ENCODE measurements at places on chromosomes 2 and 18.

DNA sequence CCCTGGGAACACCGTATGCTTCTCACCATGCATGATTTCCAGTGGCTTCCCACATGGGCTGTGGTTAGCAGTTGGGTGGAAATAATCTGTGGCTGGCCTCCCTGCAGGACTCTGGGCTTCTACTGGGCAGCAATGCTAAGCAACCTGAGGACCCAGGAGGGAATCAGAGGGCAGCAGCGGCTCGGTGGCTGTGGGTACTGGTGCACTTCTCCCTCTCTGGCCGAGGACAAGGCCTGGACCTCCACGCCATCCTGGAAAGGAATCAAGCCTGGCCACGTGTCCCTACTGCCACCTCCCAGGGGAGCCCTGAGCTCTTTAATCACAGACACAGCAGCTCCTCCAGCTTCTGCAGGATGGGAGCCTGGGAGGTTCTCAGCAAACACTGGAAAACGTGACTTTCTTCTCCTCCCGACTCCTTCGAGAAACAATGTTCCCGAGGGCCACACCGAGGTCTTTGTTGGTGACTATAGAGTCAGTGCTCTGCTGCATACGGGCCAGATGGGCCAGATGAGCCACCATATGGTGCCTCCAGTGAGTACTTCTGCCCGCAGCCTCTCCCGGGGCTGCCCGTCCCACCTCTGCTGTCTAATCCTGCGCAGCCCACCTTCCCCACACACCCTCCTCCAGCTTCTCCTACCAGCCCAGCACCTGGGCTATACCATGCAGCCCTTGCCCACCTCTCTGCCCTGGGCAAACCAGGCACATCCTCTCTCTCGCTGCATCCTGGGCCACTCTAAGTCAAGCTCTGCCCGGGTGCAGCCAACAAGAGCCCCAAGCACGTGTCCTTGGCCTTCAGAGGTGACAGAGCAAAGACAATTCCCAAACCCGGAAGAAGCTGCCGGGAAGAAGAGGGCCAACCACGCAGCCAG is 42.8 kb upstream of the OTOS start:
- DNase-seq, result no peak

- DNase-seq, result no peak
Measured at GRCh38 chr2:232901736-232902578, 31.9 kb downstream of the SNORC start.

DNA sequence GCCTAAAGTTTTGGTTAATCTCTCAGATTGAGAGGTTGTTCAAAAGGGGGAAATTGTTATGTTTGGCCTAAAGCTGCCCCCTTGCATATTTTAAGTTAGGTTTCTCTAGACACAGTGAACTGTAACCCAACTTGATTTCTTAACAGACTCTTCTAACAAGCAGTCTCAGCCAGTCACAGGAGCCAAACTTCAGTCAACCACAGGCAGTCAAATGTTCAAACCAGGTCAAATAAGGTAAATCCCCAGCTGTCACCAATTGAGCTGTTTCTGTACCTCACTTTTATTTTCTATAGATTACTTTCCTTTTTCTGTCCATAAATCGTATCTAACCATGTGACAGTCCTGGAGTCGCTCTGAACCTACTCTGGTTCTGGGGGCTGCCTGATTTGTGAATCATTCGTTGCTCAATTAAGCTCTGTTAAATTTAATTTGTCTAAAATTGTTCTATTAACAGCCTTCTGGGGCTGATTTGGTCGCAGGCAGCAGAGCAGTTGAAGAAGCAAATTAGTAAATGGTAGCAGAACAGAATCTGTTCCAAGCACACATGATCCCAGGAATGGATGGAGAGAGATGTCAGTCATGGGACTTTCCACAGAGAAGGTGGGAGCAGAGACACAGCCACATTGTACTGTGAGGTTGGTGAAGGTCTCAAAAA is 16.4 kb upstream of the NFU1 start:
- DNase-seq, result no peak

GRCh38 chr2:146412625-146413024 is 1432.2 kb upstream of the ACVR2A start:
- DNase-seq, result no peak

DNA sequence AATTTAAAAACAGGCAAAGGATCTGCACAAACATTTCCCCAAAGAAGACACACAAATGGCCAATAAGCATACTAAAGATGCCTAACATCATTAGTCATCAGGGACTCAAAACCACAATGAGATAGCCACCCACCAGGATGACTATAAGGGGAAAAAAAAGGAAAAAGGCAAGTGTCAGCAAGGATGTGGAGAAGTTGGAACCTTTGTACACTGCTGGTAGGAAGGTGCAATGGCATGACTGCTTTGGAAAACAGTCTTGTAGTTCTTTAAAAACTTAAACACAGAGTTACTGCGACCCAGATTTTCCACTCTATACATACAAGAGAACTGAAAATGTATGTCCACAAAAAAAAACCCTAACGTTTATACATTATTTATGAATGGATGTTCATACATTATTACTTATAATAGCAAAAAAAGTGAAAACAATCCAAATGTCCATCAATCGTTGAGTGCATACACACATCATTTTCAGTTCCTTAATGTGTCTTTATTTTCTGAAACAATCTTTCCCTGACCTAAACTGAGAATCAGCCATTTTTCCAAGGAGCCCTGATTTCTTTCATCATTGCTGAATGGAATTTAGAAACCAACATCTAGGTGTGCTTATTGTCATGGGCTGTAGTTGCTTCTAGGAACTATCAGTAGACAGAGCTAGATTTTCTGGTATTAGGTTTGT is 64.7 kb upstream of the TLK1 start:
- DNase-seq, result no peak

DNA sequence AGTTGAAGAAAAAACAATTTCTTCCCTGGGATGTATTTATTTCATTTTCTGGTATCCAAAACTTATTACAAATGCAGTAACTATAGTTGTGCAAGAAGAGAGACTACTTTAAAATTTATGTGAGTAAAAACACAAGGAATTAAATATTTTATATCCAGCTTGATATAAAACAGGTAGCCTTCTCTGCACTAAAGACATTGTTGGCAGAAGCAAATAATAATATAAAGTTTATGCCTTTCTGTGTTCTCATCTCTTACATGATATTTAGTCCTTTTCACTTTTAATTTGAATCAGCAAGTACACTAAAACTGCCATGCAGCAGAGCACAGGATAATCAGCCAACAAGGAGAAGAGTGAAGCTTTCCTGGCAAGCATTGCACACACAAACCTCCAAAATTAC is 352.7 kb downstream of the ARL6IP6 start:
- no peak for DNase-seq

- DNase-seq, result no peak
Measured at GRCh38 chr2:64749446-64749845, 95.7 kb upstream of the SERTAD2 start.

DNA sequence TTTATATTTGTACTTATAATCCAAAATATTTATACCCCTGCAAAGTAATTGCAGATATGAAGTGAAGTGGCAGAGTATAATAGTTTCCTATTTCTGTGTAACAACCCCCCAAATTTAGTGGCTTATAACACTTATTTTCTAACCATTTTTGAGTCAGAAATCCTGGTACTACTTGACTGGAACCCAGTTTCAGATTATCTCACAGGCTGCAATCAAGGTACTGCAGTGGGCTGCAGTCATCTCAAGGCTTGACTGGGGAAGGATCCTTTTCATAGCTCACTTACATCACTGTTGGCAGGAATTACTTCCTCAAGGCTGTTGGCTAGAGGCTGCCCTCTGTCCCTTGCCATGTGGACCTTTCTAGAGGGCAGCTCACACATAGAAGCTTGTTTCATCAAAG is 558.2 kb upstream of the PKDCC start:
- no peak for DNase-seq

GRCh38 chr2:58769111-58769863 is 528.2 kb upstream of the FANCL start:
- DNase-seq, result no peak

DNA sequence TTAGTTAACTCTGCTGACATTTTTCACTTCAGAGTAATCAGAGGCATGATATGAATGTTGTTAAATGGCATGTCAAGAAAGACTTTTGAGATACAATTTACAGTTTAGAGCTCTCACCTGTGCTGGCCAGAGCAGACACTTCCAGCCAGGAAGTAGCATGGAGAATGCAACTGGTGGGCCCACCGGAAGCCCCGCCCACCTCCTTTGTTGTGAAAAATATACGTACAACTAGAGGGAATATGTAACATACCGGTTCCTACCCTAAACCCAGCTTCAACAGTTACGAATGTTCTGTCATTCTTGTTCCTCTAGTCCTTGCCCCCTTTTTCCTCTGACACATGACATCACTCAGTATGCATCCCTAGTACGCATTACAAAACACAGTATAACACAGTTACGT is 70.2 kb upstream of the ITM2C start:
- DNase-seq, result no peak

DNA sequence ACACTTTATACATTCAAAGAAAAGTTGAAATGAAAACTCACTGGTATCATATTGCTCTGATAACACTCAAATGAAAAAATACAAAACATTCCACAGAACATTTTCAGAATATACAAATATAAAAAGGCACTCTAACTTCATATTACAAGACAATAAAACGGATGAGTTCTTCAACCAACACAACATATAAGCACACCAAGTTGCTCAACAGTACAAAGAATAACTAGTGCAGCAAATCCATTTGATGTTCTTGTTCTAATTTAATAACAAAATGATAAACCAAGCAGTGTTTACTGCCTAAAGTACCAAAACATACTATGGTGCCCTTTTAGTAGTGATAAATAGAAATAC is 60.8 kb upstream of the PGAP1 start:
- DNase-seq, result no peak

DNA sequence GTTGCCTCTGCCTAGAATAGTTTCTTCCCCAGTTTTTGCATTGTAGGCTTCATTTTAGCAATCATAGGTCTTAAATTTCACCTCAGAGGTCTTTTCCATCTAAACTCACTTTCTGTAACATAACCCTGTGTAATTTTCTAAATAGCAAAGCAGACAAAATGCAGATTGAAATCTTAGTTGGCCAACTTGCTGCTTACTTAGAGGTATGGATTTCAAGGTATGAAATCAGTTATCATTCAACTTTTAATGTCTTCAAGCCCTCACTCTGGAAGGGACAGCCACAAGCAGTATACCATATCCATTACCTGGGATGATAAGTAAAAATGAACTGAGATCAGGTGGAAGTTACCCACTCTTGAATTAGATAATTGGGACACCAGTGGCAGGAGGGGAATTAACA is 3.9 kb downstream of the CCDC121 start:
- DNase-seq, result no peak

DNA sequence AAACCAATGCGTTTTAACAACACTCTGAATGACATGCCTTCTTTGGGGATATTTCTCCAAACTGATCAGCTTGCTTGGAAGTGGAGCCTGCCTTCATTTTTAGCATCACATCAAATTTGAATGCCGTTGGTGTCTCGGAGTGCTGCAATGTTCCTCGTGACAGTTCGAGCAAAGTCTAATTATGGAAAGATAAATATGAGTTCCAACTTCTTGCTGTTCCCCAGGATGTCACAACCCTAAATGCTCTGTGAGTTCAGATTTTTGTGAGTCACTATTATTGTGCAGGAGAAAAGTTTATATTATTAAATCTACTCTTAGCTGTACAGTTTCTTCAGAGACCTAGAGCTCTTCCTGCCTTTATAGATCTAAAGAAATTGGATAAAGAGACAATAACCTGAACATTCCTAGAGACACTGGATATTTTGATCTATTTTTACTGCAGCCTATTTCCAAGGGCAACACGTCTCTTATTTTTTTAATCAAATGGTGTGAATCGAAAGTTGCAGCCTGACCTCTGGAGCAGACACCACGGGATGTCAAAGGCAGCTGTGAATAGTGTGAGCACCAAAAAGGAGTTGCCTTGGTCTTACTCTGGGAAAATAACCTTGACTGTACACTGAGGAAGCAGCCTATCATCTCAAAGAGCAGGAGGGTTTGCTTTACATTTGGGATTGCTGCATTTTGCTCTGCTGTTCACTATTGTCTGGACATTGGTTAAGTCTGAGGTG is 330.1 kb downstream of the TDRD15 start:
- DNase-seq, result no peak

DNA sequence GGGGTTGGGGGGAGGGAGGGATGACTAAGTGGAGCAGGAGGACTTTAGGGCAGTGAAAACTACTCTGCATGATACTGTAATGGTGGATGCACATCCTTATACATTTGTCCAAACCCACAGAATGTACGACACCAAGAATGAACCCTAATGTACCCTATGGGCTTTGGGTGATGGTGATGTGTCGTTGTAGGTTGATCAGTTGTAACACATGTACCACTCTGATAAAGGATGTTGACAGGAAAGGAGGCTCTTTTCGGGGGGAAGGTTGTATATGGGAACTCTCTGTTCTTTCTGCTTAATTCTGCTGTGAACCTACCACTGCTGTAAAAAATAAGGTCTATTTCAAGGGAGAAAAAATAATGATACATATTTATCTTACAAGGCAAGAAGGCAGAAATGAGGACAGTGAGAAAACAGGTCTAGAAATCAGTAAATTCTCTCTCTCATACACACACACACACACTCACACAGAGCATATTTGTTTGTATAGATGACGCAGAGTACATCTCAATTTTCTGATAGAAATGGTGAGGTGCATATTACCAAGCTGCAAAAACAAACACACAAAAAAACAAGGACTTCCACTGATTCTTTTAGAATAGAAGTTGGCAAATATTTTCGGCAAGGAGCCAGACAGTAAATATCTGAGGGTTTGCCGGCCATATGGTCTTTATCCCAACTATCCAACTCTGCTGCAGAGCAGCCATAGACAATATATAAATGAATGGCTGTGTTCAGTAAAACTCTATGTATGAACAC is 20.2 kb downstream of the FAM124B start:
- DNase-seq, result no peak

GRCh38 chr2:54665436-54665856 is 58.0 kb upstream of the EML6 start:
- no peak for DNase-seq

DNA sequence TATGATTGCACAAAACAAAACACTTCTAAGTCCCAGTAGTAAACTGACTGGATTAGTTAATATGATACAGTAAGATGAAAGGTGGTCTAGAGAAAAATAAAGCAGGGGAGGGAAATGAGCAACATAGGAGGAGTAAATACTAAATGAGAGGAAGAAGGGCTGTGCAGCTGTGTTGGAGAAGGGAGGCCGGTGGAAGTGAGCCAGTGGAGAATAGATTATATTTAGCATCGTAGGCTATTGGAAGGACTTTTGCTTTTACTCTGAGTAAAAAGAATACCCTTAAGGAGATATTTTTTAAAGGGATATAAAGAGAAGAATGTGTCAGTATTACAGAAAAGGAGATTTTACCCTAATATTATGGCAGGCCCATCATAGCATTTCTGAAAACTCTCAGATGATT is 12.7 kb downstream of the WDR75 start:
- DNase-seq, result no peak

All from C1 segment of cervical spinal cord (tissue), 14 donors.